H4 (cell line): ENCODE measurements at places on chromosomes 7 and 10. TPM values are rescaled to one million over a fixed set of nuclear protein-coding genes. Genes with fewer than 3 reads are reported as not detected.

GIMAP7 gene
- total RNA-seq: not detected in 2 replicates

DNA sequence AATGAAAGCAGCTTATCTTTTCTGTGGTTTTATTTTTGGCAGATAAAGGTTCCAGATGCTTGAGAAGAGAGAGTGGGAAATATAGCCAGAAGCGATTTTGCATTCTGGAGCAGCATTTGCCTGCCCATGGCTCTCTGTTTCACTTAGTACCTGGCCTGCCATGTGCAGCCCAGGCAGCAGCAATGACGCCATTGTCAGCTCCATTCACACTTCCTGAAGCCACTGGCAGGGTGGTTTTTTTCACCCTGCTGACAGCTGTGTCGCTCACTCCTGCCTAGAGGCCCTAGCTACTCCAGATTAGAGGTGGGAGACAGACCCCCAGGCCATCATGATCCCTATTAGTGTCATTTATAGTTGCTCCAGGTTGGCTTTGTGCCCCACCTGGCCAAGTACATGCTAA, 30.1 kb upstream of the NEUROD6 start:
- no peak for DNase-seq

DNA sequence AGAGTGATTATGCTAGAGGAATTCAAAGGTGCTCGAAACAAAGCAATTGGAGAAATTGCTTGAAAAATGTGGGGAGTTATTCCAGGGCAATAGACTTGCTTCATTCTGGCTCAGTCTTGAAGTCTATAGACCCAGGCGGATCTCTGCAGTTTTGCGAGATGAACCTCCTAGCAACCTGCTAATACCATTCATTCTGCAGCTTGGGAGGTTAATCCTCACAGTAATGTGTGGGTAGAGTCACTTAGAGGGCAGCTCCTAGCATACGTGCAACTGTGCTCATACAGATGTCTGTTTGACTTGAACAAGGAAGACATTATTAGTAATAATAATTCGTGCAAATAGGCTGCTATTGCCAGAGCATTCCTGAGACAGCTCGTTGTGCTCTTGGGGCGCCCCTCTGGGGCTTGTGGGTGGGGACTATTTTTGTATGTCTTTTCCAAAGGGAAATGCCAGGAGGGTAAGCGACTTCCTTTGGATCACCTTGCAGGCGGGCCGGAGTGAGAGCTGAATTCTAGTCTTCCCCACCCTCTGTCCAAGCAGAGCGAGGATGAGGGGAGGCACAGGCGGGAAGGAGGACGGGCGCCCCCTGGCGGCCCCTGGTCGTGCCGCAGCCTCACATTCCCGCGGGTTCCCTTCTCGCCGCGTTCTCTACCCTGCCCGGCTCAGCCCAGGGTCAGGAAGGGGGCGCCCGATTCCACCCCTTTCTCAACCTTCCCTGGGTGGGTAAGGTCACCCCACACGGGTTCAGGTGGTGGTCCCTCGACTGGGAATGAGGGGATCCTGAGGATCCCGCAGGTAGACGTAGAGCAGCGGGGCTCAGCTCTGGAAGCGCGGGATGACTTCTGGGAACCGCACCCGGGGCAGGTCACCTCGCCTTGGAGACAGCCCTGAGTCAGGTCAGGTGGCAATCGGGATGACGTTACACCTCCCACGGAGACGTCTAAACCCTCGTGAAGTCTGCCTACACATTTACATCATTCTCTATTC, 241.5 kb downstream of the PHTF2 start:
- no peak for DNase-seq

DNA sequence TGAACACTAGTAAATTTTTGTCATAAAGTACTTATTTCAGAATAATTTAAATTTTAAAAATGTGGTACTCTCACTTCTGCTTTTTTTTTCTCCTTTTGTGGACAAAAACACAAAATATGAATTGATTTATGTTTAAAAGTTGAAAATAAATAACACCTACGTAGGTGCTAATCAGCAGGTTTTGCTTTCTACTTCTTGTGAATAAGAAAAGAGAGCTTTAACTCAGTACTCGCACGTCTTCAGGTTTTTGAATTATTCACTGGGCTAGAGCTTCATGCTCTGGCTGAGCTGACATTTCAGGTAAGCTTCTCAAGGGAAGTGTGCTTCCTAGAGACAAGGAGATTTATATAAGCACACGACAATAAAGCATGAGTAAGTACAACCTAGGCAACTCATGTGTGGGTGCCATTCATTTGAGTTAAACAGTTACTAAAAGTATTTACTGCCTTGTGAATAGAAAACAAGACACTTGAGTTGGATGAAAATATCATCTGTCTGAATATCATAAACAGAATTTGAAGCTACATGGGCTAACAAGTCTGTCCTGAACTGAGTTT, 190.0 kb upstream of the POT1 start:
- DNase-seq: no peak

DNA sequence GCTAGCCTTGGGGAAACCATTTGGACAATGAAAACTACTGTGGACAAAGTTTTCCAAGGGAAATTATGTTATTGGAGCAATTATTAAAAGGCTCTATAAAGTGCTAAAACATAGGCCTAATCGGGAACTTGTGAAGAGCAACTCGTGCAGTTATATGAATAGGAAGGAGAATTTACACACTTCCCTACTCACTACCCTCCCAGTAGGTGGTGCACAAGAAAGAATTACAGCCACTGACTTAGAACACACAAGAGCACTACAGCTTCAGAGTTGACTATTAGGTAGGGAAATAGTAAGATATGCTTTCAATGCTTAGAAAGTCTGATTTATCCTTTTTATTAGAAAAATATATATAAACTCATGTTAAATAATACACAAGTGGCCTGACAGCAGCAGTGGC, 47.2 kb downstream of the GSAP start:
- no peak for DNase-seq

NODAL gene
- not detected in 2 replicates for total RNA-seq

DNA sequence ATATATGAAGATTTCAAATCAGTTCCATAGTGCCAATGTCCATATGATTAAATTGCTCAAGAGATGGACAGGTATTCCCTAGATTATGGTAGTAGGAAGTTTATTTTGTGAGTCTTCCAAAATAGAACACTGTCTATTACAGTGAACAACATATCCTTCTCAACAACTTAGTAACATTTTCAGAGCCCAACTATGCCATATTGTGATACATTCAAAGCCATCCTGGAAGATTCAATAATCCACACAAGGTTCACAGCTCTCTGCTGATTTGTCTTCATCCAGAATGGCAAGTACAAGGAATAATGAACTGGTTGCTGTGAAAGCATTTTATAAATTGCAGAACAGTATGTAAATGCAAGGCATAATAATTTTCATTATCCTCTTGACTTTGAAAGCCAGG, 213.9 kb downstream of the CHRM2 start:
- DNase-seq: no peak

- no peak for DNase-seq
These were observed 86.9 kb upstream of the ZNF438 start for GRCh38 chr10:31118556-31118955.

GRCh38 chr7:101681170-101682007, 52.3 kb upstream of the MYL10 start:
- peak; percentile 91 for DNase-seq

DNA sequence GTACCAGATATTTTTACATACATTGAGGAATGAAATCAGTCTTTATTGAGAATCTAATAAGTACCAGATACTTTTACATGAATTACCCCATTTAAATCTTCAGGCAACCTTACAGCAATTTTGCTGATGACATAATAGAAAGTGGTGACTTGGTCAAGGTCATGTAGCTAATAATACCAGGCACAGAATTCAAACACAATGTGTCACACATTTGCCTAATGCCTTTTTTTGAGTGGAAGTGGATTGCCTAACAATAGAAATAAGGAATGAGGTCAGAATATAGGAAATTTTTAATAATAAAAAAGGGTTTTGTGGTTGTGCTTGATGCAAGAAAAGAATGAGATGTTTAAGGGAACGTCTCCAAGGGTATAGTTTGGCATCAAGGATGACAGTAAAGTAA, 466.6 kb upstream of the IGFBP3 start:
- DNase-seq: no peak

- no peak for DNase-seq
These were observed 79.0 kb downstream of the ABI1 start for GRCh38 chr10:26781797-26782196.

DNA sequence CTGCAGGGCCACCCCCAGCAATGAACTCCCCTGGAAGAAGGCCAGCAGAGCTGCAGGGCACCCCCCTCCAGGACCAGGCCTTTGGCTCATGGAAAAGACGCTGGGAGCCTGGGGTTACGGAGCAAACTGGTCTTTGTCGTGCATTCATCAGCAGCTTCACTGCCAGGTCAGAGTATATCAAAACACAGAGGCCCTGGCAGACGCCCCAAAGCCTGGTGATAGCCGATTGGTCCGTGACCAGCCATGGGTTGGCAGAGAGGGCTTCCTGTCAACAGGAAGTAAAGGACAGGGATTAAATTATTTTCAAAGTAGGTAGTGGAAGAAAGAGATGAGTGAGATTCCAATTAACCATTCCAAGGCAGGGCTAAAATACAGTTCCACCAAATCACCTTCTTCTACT, 9.0 kb downstream of the PRKAG2 start:
- DNase-seq: no peak

DNA sequence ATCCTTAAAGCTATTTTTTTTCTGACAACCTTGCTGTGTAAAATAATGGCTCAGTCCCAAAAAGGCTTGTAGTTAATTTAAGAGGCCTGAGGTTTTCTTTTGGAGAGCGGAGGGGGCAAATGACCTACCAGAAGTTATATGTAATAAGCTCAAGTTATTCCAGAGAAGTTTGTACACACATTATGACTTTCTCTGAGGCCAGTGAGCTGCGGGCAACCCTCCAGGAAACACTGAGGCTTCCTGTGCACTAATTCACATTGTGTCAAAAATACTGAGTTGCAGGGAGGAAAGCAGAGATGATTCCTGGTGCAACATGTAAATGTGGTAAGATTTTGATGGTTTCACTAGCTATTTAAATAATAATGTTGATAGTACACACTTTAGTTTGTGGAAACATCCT, 188.6 kb downstream of the DIP2C start:
- DNase-seq: no peak

GRCh38 chr10:28798428-28798955, 121.2 kb downstream of the BAMBI start:
- no peak for DNase-seq

GPR15LG gene
- total RNA-seq: not detected in 2 replicates

- DNase-seq: no peak
These were observed 43.9 kb upstream of the OPALIN start for GRCh38 chr10:96402417-96403305.

DNA sequence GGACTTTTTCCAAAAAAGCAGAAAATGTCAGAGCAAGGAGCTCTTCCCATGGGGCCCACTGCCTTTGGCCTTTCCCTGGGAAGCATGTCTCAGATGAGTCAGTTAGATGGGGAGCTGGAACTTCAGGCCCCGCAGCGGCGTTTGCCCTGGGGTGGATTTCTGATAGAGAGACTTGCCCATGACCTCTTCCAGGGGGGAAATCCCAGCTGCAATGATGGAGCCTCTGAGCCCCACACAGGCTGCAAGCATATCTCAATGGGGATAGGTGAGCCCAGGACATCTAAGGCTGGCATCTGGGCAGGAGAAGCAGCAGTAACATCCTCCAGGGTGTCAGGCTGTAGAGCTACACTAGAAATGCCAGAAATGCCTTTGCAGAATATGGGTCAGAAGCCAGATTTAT, 269.2 kb upstream of the TCERG1L start:
- DNase-seq: no peak

TBRG4 gene
- total RNA-seq: 106 and 120 TPM in 2 replicates

GRCh38 chr7:47535704-47536628, 45.9 kb downstream of the TNS3 start:
- DNase-seq: peak; percentile 64

GRCh38 chr10:42955493-42955889, 121.4 kb upstream of the RET start:
- DNase-seq: no peak
